ENCODE measurements at places on chromosomes 2 and 18.

- DNase-seq = no peak
These were observed 132.3 kb downstream of the TTC32 start for GRCh38 chr2:19769513-19769912.

- no peak for DNase-seq
These were observed 65.8 kb downstream of the ALPK2 start for GRCh38 chr18:58562999-58563667.

DNA sequence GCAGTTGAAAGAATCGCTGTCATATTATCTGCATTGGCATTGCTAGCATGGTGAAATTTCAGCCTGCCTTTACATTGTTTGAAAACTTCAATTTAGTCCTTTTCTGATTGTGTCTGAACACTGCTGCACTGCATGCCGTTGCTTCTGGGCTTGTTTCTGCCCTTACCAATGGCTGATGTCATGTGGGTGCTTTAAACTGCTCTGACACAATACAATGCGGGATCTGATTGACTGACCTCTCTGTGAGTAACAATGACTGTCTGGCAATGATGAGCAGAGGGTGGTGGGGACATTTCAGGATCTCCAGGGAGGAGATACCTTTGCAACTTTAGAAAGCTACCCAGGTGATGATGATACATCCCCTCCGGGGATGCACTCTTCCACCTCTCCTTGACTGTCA is 119.5 kb upstream of the ZBTB14 start:
- no peak for DNase-seq

- DNase-seq = no peak
These were observed 462 bp upstream of the CIDEA start for GRCh38 chr18:12253663-12254135.

- no peak for DNase-seq
These were observed 59.4 kb downstream of the NEDD4L start for GRCh38 chr18:58103339-58103985.
